Daoy (cell line): ENCODE measurements at places on chromosomes 3 and 15. TPM values are rescaled to one million over a fixed set of nuclear protein-coding genes. Genes with fewer than 3 reads are reported as not detected.

- no peak for DNase-seq
These were observed 6.0 kb upstream of the CCR8 start for GRCh38 chr3:39323494-39323893.

- DNase-seq, result no peak
These were observed 1.1 kb downstream of the TICRR start for GRCh38 chr15:89576417-89576773.

DNA sequence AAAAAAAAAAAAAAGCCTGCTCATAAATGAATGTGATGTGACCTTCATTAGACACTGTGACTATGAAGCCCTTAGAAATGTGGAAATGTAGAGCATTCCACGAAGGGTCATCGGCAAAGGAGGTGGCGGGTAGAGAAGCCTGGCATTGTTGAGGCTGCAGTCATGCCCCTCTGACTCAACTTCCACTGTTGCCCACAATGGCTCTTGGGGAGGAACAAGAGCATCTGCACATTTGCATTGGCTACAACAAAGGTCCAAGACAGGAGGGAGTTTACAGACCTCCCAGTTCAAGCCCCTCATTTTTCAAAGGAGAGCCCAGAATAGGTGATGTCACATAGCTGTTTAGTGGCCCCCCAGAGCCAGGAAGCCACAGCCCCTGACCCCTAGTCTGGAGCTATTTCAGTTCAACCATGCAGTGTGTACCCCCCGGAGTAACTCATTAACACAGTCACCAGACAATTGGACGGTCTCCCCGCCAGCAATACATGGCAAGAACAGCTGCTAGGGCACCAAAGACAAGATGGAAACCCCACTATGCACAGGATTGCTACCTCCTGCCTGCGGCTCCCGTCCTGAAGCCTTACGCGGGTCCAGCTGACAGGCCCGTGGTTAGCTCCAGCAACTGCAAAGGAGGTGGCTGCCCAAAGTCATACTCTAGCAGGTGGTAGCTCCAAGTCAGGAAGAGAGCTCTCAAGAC lies 56.2 kb downstream of the SH3BP5 start:
- peak; percentile 32 for DNase-seq

GRCh38 chr3:42177068-42177800 lies 86.1 kb downstream of the TRAK1 start:
- DNase-seq, result no peak

The CACNA2D3 gene
- 1.3 and 2.0 TPM in 2 replicates for total RNA-seq

The FBXW12 gene
- not detected in 2 replicates for total RNA-seq
